Adrenal gland (tissue), 19 donors: ENCODE measurements at places on chromosomes 6 and 20. TPM values are rescaled to one million over a fixed set of nuclear protein-coding genes. Genes with fewer than 3 reads are reported as not detected.

DLK2 gene
- total RNA-seq = not detected

PGC gene
- total RNA-seq = not detected

- no peaks in the 10 kb centered on the region for H3K27me3 ChIP-seq
- DNase-seq = no peak
- H3K4me1 ChIP-seq = no peaks in the 10 kb centered on the region
These were observed 5.4 kb downstream of the RBL1 start for GRCh38 chr20:37090407-37090806.

DNA sequence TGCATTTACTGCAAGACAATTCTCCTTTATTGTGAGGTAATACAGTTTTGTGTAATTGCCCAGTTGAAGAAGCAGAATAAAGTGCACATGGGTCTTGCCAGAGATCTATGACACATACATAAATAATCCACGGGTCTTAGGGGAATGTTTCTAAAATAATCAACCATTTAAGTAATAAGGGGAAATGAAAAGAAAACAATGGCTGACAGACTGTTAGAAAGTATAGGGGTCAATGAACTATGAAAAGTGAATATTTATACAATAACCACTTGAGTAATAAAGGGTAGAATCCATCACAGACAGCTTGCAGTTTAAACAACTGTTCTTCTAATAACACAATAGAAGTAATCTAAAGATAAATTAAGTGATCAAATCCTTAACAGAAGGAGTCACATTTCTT is 477.2 kb downstream of the EYS start:
- H3K36me3 ChIP-seq = no peaks in the 10 kb centered on the region
- no peaks in the 10 kb centered on the region for H3K4me1 ChIP-seq
- no peak for DNase-seq
- no peak overlapping the region for H3K4me3 ChIP-seq
- no peak overlapping the region for H3K27ac ChIP-seq

- H3K4me1 ChIP-seq = no peaks in the 10 kb centered on the region
- H3K36me3 ChIP-seq = no peaks in the 10 kb centered on the region
- H3K27ac ChIP-seq = no peak overlapping the region
- no peak for DNase-seq
These were observed 757.5 kb upstream of the NRSN1 start for GRCh38 chr6:23368557-23368956.

GRCh38 chr6:48184648-48185047 is 73.7 kb upstream of the PTCHD4 start:
- no peaks in the 10 kb centered on the region for H3K36me3 ChIP-seq
- no peaks in the 10 kb centered on the region for H3K27me3 ChIP-seq
- no peak overlapping the region for H3K4me3 ChIP-seq
- no peak for DNase-seq
- no peaks in the 10 kb centered on the region for H3K4me1 ChIP-seq

DNA sequence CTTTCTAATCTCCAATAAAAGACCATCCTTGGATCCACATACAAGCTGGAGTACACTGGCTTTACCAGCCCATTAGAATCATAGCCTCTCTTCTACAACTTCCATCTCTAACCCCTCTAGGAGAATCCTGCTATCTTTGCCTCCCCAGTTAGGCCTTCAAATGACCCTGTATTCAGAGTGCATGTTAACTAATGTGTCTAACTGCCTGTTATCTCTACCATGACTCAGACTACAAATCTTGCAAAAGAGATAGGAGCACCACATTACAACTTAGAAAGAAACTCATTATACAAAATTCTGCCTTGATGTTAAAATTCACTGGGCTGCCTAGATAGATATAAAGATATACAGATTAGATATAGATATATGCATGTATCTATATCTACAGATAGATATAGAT is 28.2 kb downstream of the GPR63 start:
- no peaks in the 10 kb centered on the region for H3K36me3 ChIP-seq
- H3K4me3 ChIP-seq = no peak overlapping the region
- peaks cover 26% of the 10 kb centered on the region for H3K4me1 ChIP-seq
- DNase-seq = no peak

- H3K27me3 ChIP-seq = no peaks in the 10 kb centered on the region
- no peak overlapping the region for H3K27ac ChIP-seq
- H3K4me1 ChIP-seq = no peaks in the 10 kb centered on the region
- no peaks in the 10 kb centered on the region for H3K36me3 ChIP-seq
- DNase-seq = no peak
These were observed 86.0 kb upstream of the SALL4 start for GRCh38 chr20:51888291-51888690.

GRCh38 chr20:34522969-34523871 is 7.0 kb downstream of the DYNLRB1 start:
- peak overlapping the region; percentile 73 for H3K27ac ChIP-seq
- peaks cover 68% of the 10 kb centered on the region for H3K4me1 ChIP-seq

- H3K27ac ChIP-seq = no peak overlapping the region
- peaks cover 4% of the 10 kb centered on the region for H3K4me1 ChIP-seq
- peaks cover 17% of the 10 kb centered on the region for H3K27me3 ChIP-seq
- no peak for DNase-seq
These were observed 295.7 kb downstream of the PHACTR1 start for GRCh38 chr6:13012296-13012695.

- peak overlapping the region; percentile 41 for H3K27ac ChIP-seq
- peak; percentile 28 for DNase-seq
- H3K4me3 ChIP-seq = no peak overlapping the region
These were observed 3.2 kb upstream of the IFNGR1 start for GRCh38 chr6:137222381-137222780.

RGS17 gene
- 0.83 TPM for total RNA-seq

CST4 gene
- not detected for total RNA-seq

- H3K27me3 ChIP-seq = no peaks in the 10 kb centered on the region
- no peak for DNase-seq
- no peak overlapping the region for H3K4me3 ChIP-seq
- no peak overlapping the region for H3K27ac ChIP-seq
- no peaks in the 10 kb centered on the region for H3K4me1 ChIP-seq
These were observed 85.4 kb upstream of the HCRTR2 start for GRCh38 chr6:55088902-55089301.

- DNase-seq = peak; percentile 6
- no peak overlapping the region for H3K27ac ChIP-seq
- H3K27me3 ChIP-seq = peaks cover 5% of the 10 kb centered on the region
- H3K36me3 ChIP-seq = no peaks in the 10 kb centered on the region
- peaks cover 11% of the 10 kb centered on the region for H3K4me1 ChIP-seq
- H3K4me3 ChIP-seq = no peak overlapping the region
These were observed 177.5 kb downstream of the CDC5L start for GRCh38 chr6:44564906-44565524.

ZNF831 gene
- 0.07 TPM for total RNA-seq

DNA sequence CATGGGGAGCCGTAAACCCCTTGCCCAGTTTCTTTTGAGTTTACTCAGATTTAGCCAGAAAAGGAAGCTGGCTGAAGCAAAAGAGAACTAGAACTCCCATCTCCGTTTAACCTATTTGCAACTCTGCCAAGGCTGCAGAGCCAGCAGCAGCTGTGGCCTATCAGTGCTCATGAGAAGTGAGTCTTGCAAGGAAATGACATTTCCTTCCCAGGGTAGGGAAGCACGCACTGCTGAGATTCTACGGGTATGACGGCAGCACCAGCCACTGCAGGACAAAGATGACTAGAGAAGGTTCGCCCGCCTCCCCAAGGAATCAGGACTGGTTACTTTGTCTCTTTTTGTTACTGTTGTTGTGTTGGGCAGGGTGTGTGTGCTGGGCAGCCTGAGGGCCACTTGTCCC is 47.6 kb downstream of the PPP1R3G start:
- H3K36me3 ChIP-seq = no peaks in the 10 kb centered on the region
- H3K27me3 ChIP-seq = no peaks in the 10 kb centered on the region
- H3K4me1 ChIP-seq = no peaks in the 10 kb centered on the region
- H3K4me3 ChIP-seq = no peak overlapping the region

- peaks cover 5% of the 10 kb centered on the region for H3K4me1 ChIP-seq
- no peak for DNase-seq
- H3K27ac ChIP-seq = peak overlapping the region; percentile 80
These were observed 15.7 kb downstream of the GSTA1 start for GRCh38 chr6:52787917-52788316.

DNA sequence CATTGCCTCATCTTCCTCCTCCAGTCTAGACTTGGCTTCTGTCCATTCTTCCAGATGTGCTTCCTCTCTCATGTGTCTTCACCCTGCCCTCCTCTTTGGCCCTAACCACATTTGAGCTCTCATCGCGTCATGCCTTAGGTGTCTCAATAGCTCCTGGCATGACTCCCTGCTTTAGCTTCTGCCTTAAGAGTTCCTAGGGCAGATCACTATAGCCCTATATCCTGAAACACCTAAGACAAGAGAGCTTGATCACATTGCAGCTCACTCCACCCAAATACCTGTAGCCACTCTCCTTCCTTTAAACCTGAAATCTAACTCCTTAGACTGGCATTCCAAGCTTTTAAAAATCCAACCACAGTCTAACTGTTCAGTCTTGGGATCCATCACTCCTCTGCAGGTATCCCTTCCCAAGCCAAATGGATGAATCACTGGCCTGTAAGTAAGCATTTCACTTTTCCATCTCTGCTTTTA is 69.0 kb upstream of the STXBP5 start:
- no peak for DNase-seq
- H3K27ac ChIP-seq = no peak overlapping the region
- H3K4me1 ChIP-seq = no peaks in the 10 kb centered on the region

DNA sequence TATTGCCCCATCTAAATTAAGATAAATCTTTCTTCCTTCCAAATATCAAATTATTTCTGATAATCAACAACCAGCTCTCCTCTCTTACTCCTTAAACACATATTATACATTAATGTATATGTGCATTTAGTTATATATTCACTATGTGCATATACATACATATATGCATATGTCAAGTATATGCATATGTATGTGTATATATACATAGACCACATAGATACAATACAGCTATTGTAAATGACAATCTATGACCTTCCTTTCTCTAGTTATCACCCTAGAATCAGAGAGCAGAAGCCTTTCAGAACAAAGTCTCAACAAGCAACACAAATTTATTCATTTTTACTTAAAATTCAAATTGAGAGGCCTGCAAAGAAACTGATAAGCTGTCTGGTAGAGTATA is 241.1 kb upstream of the THEMIS start:
- H3K4me3 ChIP-seq = no peak overlapping the region
- no peak overlapping the region for H3K27ac ChIP-seq
- no peaks in the 10 kb centered on the region for H3K36me3 ChIP-seq
- no peak for DNase-seq
- H3K4me1 ChIP-seq = peaks cover 12% of the 10 kb centered on the region

GRCh38 chr20:1860446-1860845 is 34.8 kb upstream of the SIRPA start:
- no peaks in the 10 kb centered on the region for H3K4me1 ChIP-seq
- no peak overlapping the region for H3K4me3 ChIP-seq
- H3K27me3 ChIP-seq = no peaks in the 10 kb centered on the region
- no peak for DNase-seq
